KG1 (cell line): ENCODE measurements at places on chromosomes 5 and 9.

- no peak for DNase-seq
These were observed 106.0 kb downstream of the SEMA6A start for GRCh38 chr5:116468583-116468982.

DNA sequence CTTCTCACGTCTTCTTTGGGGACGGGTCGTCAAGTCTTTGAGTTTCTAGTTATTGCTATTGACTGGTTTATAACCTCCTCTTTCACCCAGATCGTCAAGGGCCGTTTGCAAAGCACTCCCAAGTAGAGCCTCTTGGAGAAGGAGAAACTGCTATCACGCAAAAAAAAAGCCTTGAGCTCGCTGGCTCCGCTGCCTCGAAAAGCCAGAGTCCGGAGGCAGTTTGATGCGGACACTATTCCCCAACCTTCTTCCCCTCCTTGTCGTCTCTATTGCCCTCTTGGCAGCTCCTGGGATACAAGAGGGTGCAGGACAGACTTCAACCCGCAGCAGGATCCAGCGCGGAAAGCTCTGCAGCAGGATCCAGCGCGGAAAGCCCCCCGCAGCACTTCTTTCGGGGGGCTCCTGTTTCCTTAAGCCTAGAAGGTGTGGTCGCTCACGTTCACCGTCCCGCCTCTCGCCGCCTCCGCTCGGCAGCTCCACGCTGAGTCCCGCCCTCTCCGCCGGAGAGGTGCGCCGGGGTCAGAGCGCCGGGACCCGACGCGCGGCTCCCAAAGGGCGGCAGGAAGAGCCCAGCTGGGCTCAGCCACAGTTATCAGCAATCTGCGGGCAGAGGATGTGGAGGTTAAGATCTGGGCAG lies at the start of gene PCDHAC1:
TSS of gene PCDHAC1 (plus strand) at position 494 of the 637 bp plus-strand sequence. CDS start 594 bp downstream, outside the sequence.
- DNase-seq: no peak

DNA sequence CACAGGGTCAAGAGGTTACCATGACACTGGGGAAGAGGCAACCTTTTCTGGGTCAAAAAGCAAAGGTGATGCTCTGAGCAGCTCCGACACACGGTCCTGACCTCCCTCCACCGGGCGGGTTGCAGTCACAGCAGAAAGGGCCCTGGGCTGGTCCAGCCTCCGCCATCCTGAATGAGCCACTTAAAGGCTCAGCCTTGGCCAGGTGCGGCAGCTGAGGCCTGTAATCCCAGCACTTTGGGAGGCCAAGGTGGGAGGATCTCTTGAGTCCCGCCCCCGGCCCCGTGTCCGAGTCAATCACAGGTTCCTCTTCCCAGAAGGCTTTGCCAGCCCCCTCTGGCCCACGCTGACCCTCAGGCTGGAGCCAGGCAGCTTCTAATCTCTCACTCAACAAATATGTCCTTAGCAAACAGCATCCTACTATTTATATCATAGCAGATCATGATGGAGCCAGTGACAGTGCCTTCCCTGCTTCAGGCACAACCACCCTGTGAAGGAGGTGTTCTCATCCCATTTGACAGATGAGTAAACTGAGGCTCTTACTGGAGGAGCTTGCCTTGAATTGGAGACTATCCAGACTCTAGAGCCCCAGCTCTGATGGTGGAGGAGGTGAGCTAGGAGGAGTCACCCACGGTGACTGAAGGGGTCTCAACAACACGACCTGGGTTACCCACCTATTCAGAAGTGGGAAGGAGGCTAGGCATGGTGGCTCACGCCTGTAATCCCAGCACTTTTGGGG lies 79.1 kb downstream of the LRSAM1 start:
- no peak for DNase-seq

DNA sequence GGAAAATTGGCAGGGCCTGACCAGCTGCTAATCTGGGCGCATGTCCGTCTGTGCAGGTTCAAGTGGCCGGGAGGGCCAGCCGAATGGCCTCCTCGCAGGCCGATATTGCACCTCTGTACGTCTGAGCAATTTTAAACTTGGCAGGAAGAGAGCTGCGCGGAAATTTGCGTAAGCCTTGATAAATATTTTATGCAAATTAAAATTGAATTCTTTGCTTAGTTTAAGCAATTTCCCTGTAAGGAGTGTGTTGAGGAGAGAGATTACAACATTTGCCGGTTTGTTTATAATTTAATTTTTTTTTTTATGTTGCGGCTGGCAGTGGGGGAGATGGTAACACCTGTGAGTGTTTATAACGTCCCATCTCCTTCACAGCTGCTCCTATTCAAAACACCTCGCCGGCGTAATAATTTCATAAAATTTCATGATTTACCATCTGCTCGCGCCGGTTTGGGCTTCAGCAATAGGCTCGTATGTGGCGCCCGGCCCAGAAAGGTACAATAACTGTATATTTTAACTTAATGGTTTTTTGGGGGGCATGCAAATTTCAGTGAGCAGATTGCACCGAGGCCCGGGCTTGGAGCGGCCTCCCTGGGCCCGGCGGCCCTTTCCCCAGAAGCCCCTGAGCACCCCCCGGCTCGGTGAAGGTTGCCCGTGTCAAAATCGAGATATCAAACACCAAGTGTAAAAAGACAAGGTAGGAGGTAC lies 269.4 kb upstream of the MVB12B start:
- no peak for DNase-seq

- no peak for DNase-seq
These were observed 170.4 kb downstream of the ARRDC3 start for GRCh38 chr5:91212714-91213092.

GRCh38 chr9:127011772-127012171 lies 97.2 kb downstream of the RALGPS1 start:
- DNase-seq: no peak

DNA sequence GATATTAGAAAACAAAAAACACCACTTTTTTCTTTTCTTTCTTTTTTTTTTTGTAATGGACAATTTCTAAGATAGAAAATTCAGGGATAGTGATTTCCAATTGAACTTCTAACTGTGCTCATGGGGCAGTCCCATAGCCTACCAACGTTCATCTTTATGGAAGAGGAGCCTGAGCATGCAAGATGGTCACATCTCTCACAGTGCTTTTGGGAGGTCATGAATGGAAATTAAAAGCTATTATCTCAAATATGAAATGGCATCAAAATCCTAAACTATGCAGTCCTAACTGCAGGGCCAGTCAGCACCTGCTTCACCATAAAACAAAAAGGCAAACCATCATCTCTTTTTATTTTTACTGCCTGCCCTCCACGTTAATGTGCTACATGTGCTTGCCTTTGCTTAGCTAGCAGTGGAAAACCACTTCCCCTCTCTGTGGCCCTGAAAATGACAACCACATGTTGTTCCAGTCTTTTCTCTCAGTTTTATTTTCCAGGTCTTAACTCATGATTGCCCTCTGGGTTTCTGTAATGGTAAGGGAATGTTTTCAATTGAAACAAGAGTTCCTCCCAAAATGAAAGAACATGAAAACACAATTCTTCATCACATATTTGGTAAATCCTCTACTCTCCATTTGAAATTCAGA lies 16.7 kb downstream of the IFNB1 start:
- DNase-seq: peak; percentile 24

DNA sequence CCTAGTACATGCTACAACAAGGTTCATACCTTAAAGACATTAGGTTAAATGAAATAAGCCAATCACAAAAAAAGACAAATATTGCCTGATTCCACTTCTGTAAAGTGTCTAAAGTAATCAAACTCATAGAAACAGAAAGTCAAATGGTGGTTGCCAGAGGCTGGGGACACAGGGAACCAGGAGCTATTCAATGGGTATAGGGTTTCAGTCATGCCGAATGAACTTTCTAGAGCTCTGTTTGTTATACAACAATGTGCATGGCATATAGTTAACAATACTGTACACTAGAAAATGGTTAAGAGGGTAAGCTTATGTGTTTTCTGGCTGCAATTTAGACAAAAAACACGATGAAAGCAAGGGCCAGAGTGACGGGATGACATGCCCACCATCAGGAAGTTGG lies 70.8 kb upstream of the EGFLAM start:
- no peak for DNase-seq

GRCh38 chr5:123095798-123096120 lies 6.7 kb downstream of the PRDM6 start:
- no peak for DNase-seq

GRCh38 chr9:131668439-131669268 lies 71.2 kb downstream of the RAPGEF1 start:
- DNase-seq: no peak

DNA sequence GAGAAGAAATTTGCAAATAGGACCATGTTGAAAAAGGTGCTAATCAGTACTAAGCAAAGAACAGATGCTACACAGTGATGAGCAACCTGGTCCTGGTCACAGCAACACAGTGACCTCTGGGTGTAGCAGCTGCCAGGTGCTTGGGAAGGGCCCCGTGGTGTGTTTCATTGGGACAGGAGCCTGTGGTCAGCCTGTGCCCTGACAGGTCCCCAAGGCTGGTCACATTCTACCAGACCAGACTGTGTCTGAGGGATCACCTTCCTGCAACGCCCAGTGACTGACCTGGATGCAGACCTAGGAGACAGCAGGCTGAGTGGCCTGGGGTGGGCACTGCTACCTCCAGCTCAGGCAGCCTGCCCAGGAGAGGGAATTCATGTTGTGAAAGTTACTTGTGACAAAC lies 54.8 kb upstream of the FAM120AOS start:
- no peak for DNase-seq

- no peak for DNase-seq
These were observed 417.0 kb upstream of the TLE4 start for GRCh38 chr9:79154806-79155205.

- no peak for DNase-seq
These were observed 258.2 kb downstream of the MAST4 start for GRCh38 chr5:66854416-66854815.

- DNase-seq: no peak
These were observed 100.2 kb downstream of the PDE8B start for GRCh38 chr5:77310494-77311213.

- DNase-seq: no peak
These were observed 22.4 kb downstream of the GLRA1 start for GRCh38 chr5:151902215-151902614.

- no peak for DNase-seq
These were observed 500.2 kb upstream of the NUDT12 start for GRCh38 chr5:104062621-104063377.

- no peak for DNase-seq
These were observed 12.4 kb downstream of the POLK start for GRCh38 chr5:75524071-75524470.

GRCh38 chr9:3177146-3177761 lies 333.4 kb upstream of the PUM3 start:
- no peak for DNase-seq

GRCh38 chr5:1479581-1480188 lies 34.4 kb upstream of the SLC6A3 start:
- no peak for DNase-seq

DNA sequence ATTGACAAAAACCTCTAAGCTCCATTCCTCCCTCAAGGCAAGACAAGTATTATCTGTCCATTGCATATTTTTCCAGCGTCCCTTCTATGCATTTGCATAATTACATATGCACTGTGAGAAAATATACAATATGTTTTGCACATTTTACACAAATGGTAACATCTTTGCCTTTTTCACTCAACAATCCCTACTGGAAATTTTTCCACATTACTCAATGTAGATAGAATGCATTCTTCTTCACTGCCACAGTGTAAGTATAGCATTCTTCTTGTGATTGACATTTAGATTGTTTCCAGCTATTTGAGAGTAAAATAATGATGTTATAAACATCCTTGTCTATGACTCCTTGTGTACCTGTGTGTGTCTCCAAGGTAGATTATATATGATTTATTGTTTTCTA lies 205.0 kb downstream of the SLIT3 start:
- DNase-seq: no peak

DNA sequence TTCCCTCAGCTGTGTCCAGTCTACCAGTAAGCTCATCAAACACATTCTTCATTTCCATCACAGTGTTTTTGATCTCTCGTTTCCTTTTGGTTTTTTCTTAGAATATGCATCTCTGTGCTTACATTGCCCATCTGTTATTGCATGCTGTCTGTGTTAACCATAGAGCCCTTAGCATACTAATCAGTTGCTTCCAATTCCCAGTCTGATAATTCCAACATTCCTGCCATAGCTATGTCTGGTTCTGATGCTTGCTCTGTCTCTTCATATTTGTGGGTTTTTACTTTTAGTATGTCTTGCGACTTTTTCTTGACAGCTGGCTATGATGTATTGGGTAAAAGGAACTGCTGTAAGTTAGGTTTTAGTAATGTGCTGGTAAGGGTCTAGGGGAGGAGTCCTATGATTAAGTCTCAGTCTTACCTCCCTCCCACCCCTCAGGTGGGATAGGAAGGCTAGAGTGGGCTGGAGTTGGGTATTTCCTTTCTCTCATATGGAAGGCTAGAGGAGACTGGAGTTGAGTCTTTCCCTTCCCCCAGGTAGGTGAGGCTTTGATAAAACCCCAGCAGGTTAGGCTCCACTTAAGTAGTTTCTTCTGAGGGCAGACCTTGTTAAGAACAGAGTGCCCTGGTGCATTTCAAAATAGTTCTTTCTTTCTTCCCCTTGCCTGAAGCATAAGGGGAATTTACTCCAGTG lies 99.1 kb upstream of the RASGRF2 start:
- DNase-seq: no peak

- DNase-seq: no peak
These were observed 1229.8 kb upstream of the WWC1 start for GRCh38 chr5:167061695-167062094.

DNA sequence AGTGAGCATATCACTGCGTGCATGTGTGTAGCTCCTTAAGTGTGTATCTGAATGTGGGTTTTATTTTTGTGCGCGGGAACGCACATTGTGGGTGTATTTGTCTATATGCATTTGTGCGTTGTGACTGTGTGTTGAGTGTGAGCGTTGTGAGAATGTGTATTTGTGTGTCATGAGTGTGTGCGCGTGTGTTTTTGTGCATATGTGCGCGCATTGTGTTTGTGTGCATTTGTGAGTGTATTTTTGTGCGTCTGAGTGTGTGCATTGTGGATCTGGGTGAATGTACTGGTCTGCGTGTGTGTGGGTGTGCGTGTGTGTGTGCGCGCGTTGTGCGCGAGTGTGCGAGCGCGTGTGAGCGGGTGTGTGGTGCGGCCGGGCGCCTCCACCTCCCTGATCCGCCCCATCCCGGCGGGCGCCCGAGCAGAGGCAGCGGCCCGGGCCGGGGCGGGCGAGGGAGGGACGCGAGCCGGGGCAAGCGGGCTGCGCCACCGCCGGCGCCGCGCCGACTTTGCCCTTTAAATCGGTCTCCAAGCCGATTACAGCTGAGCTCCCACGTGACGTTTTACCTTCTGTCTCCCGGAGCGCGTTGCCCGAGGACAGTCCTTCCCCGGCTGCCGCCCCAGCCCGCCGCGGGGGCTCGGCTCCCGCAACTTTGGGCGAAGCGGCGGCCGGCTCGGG lies at the start of gene RASGRF2:
TSS of gene RASGRF2 (plus strand) at position 596 of the 675 bp plus-strand sequence. CDS start 376 bp downstream, outside the sequence.
- no peak for DNase-seq
